NCI-H1930 (cell line): ENCODE measurements at places on chromosomes 7 and 10.

- no peak for DNase-seq
Observed at GRCh38 chr10:89942217-89942616, 240.8 kb downstream of the KIF20B start.

- no peak for DNase-seq
Observed at GRCh38 chr7:69770613-69771012, 172.3 kb downstream of the AUTS2 start.

DNA sequence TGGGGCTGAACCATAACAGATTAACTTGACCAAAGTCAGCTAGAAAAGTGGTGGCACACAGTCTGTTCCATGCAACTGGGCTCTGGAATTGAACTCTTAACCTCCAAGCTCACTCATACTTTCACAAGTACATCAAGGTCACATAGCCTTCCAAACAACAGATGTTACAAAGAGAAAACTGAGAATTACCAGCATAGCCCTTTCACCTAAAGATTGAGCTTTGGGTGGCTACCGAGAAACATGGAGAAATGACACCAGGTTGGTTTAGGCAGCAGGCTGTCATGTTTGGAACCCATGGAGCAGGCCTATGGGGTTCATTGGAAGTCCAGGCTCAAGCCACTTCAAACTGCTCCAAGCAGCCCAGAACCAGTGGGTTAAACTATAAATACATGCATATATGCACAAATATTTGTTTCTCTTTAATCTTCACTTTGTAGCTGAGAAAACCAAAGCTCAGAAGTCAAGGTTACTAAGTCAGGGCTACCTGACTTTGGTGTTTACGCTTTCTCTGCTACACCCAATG is 59.1 kb downstream of the MALSU1 start:
- DNase-seq = no peak

DNA sequence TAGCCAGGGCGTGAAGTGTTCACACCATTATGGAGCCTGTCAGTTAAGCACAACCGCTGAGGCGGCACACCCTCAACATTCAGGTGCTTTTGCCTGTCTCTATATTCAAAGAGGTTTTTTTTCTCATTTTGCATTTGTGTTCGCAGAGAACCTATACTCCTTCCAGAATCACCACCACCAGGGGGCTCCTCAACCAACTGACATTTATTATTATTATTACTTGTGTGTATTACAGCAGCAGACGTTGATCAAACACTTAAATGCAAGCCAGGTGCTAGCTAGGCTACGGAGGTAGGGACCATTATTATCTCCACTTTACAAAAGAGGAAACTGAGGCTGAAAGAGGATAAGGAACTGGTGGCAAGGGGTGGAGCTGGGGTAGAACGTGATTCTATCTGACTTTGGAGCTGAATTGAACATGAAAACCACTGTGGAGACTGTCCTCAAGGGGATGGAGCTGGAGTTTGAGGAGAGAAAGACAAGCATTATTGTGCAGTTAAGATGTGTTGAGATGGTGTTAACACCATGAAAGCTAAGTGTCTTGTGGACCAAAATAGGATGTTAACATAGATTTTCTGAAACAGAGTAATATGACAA is 133.8 kb upstream of the PLXNA4 start:
- DNase-seq = no peak
